Sigmoid colon (tissue), 7 donors: ENCODE measurements at places on chromosomes 7 and 10.

- no peak for DNase-seq
Observed at GRCh38 chr7:159329818-159330378, 185.2 kb upstream of the VIPR2 start.

DNA sequence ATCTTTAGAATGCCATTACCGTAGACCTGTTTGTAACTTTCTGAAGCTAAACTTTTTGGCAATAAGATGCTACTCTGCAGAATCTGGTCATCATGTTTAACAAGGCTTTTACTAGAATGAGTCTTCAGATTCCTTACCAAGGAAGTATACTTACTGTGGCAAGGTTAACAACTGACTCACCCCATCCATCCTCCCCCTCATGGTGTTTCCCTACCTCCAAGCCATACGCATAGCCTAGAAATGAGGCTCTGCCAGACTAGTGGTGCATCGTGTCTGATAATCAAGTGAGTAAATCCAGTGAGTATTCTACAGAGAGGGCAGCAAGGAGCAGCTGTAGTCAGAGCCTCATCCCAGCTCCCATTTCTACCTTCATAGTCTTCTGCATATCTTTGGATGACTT, 223.6 kb downstream of the IPMK start:
- no peak for DNase-seq

DNA sequence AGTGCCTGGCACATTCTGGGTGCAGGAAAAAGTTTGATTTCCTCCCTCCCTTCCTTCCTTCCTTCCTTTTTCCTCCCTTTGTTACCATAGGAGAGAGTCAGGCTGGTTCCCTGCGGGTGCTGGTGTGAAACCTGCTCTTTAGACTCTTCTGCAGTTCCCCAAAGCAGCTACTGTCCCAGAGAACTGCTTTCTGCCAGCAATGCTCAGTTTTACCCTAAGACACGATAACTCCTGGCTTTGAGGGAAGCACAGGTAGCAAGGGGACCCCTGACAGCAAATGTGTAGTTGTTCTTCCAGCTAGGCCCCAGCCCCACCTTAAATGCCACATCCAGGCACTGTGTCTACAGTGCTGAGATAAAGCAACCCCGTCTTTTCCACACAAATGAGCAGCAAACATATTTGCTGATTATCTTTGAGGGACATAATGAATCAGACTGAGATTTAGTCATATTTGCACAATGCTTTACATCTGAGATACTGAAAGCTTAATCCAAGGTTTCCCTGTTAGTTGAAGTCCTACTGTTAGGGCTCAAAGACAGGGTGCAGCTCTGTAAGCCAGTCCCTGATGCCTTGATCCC, 55.5 kb downstream of the MET start:
- no peak for DNase-seq

GRCh38 chr10:114499630-114500190, 95.4 kb upstream of the AFAP1L2 start:
- DNase-seq = no peak

GRCh38 chr7:70585071-70585470, 546.9 kb upstream of the GALNT17 start:
- no peak for DNase-seq

GRCh38 chr7:105408791-105409410, 20.2 kb upstream of the SRPK2 start:
- DNase-seq = no peak

DNA sequence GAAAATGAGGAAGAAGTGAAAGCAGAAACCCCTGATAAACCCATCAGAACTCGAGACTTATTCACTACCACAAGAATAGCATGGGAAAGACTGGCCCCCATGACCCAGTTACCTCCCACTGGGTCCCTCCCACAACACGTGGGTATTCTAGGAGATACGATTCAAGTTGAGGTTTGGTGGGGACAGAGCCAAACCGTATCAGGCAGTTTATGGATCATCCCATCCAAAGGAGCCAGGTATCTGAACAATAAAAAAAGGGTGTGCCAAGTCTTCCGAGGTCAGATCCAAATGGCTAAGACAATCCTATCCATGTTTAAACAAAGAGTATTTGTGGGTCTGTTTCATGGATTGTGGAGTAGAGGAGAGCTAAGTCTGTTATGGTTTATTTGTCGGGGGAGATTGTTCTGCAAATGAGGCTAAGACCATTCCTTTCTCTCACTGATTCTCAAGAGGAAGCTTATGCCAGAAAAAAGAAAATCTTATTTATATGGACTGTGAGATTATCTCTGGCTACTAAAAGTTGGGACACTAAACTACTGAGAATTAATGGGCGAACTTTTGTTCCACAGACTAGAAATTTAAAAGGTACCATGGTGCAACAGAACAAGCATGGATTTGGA, 203.7 kb downstream of the IPMK start:
- DNase-seq = no peak

DNA sequence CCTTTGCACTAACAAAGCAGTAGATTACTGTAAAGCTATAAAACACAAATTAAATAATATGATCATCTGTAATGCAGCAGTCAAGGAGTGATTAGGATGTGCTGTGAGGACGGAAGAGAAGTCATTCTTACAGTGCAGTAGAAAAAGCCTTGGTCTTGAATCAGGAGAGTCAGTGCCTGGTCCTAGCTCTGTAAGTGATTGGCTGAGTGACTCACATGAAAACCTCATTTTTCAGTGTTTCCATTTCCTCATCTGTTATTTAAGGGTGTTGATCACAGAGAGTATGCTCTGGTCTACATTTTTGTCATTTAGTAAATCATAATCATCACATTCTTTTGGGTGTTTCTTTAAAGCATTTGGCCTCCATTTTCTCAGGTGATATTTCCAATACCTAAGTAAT, 717.8 kb downstream of the LRMDA start:
- no peak for DNase-seq

DNA sequence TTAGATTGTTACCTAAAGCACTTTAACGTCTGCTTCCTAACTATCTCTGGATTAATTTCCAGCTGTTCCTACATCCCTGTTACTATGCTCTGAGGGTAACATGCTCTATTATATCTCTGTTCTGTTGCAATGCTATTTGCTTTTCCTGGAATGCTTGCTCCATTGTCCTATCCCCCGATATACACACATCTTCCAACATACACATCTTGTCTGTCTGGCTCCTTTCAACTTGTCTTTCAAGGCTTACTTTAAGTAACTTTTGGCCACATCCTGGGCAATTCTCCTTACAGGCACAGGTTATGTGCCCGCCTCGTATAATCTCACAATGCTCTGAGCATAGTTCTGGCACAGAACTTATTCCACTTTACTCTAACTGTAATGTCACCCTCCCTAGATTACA, 96.2 kb downstream of the CDK6 start:
- no peak for DNase-seq

DNA sequence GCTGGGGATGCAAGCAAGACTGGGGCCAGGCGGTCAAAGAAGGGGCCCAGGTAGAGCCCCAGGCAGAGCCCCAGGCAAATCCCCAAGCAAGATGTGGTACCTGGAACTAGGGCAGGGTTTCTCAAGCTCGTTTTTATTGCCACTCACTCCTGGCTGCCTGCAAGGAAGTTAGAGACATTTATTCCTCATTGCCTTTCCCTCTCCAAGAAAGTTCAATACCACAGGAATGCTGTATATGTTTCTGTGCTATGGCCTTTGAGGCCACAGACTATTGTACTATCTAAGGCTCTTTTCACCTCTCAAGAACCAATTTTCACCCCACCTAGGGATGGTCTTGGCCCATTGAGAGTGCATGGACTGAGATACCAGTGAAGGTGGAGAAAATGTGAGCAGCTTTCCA, 71.3 kb downstream of the TACC2 start:
- peak; percentile 57 for DNase-seq

DNA sequence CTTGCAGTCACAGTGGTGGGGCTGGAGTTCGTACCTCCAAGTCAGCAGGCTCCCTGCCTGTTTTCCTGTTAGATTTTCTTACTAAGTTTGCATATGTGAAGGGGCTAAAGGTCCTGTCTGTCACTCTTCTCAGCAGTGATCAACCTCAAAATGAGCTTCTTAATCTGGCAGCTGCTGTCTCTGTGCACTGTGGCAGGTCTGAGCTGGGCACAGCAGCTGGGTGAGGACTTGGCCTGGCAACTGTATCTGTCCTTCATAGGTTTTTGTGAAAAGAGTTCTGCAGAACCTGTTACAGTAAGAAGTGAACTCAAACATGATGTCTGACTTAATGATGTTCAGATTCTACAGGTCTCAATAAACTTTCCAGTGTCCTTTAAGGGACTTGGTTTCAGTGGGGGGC, 31.3 kb upstream of the GJD4 start:
- DNase-seq = no peak

- DNase-seq = no peak
Observed at GRCh38 chr7:12805518-12805928, 118.1 kb downstream of the ARL4A start.

GRCh38 chr7:94022550-94022949, 18.4 kb upstream of the BET1 start:
- no peak for DNase-seq

DNA sequence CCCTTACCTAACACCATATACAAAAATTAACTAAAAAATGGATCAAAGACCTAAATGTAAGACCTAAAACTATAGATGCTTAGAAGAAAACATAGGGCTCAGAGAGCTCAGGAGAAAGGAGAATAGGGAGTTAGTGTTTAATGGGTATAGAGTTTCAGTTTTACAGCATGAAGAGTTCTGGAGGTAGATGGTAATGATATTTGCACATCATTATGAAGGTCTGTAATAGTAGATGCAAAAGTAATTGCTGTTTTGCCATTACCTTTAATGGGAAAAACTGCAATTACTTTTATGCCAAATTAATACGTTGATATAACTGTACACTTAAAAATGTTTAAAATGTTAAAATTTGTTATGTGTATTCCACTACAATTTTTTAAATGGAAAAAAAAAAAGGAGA, 39.2 kb upstream of the NANOS1 start:
- DNase-seq = no peak

- no peak for DNase-seq
Observed at GRCh38 chr7:119271147-119271779, 1001.7 kb upstream of the KCND2 start.

GRCh38 chr10:6503171-6503570, 76.9 kb downstream of the PRKCQ start:
- no peak for DNase-seq

DNA sequence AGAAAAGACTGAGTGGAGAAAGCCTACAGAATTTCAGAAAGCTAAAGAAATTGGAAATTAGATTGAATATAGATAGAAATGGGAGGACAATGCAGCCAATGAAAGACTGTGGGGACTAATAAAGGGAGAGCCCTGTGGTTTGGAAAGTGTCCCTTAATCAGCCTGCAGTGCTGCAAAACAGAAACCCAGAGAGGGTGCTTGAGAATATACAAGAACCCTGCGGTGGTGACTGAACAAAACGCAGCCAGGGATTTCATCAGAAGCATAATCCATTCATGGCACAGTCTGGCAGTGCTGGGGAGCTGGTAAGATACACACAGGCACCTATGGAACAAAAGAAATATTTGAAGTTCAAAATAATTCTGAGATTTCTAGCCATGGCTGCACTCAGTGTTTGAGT, 19.1 kb downstream of the CEP41 start:
- no peak for DNase-seq

DNA sequence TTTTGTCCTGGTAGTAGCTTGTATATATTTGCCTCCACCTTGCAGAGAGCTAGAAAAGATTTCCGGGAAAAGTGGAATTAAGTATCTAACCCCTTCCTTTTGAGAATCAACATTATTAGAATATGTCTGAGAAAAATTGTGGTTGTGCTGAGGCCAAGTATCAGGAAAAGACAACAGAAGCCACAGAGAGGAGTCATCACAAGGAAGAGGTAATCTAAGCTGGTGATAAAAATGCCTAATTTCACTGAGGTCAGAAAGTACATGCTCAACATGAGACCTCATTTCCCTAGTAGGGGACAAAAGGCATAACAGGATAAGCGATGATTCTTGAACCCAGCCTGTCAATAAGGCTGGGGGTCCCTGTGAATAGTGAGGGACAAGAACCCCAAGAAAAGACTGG, 97.0 kb upstream of the PDE1C start:
- DNase-seq = no peak

DNA sequence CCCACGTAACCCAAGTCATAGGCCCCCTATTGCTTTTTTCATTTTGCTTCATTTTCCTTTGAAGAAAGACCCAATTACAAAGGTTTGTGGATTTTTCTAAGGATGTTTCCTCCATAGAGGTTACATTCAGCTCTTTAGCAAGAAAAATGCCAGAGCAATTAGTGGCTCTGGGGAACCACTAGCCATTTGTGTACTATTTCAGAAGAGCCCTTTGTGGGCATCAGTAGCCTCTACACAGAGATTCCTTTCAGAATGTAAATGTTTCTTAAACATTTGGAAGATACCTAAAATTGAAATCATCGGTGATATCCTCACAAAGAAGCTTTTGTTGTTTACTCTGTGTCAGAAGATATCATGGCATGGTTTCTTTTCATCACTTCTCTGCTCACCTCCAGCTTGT, 291.0 kb upstream of the KMT2E start:
- no peak for DNase-seq

DNA sequence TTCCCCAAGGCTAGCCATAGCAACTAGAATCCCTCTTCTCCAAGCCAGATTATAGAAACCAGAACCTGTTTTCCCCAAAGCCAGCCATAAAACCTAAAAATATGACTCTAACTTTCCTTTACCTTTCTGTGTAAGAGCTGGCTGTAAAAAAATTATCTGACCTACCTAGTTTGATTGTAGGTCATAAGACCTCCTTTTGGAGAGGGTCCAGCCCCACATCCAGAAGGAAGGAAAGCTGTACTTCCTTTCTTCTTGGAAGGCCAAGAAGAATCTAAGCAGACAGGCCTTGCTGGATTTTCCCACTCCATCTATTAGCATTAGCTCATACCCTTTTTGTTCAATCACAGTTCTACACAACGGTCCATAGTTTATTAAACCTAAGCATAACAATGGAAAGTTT, 1006.3 kb downstream of the SORCS3 start:
- DNase-seq = no peak

DNA sequence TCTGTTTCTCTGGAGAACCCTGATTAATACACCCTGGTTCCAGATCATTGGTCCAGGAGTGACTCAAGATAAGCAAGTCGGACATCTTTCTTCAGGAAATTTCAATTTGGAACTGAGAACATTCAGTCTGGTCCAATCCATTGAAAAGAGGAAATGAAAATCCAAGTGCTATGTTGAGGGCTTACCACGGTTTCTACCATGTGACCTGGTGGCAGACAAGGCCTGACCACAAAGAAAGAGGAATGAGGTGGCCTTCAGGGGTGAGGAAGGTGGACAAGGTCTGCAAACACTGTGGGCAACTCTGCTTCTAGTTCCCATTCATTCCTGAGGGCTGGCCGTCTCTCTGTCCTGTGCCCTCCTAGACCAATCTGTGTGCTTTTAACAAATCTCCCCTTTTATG, 149.2 kb upstream of the GHITM start:
- no peak for DNase-seq

- DNase-seq = no peak
Observed at GRCh38 chr7:133999178-133999577, 128.0 kb upstream of the LRGUK start.
